CD4-positive, alpha-beta T cell treated with Interleukin-15 for 1 hour (primary cell): ENCODE measurements at places on chromosomes 1 and 21.

GRCh38 chr21:43818685-43819084 is 29.3 kb downstream of the RRP1 start:
- DNase-seq = no peak

DNA sequence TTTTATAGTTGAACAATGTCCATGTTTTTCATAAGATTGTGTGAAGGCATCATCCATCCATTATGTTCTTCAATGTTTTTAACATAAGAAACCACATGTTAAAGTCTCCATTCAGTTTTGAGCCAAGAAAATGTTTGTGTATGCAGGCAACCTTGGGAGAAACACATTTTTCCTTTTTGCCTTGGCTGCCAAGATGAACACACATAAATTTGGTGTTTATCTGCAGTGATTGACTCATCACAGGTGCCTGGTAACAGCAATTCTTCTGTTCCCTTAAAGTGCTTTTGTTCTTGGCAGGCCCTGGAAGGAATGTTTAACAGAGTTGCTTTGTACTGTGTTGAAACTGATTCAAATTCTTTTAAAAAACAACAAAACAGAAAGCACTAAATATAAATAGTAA is 709.9 kb upstream of the ADGRL4 start:
- DNase-seq = no peak

GRCh38 chr1:99503276-99503747 is 142.6 kb upstream of the PALMD start:
- DNase-seq = no peak

DNA sequence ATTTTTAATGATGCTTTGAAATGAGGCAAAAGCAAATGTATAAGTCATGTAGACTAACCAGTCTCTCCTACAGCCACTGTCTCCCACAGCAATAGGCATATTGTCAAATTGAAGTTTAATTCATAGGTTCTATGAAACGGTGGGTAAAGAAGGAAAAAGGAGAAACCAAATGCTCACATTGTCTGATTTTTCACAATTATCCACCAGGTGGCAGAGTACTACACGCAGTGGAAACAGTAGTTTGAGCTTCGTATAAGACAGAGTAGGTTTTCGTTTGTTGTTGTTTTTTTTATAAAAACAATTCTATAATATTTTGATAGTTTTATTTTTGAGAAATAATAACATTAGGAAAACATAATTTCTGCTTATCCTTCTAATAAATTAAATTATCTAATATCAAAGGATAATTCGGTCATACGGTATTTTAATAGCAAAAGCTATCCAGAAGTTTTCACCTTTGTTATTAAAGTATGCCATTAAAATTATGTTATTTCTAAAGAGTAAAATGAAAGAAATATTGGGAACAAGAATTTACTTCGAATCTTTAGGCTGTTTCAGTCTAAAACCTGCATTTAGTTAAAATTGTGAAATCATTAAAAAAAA is 39.1 kb downstream of the TYW3 start:
- DNase-seq = no peak

DNA sequence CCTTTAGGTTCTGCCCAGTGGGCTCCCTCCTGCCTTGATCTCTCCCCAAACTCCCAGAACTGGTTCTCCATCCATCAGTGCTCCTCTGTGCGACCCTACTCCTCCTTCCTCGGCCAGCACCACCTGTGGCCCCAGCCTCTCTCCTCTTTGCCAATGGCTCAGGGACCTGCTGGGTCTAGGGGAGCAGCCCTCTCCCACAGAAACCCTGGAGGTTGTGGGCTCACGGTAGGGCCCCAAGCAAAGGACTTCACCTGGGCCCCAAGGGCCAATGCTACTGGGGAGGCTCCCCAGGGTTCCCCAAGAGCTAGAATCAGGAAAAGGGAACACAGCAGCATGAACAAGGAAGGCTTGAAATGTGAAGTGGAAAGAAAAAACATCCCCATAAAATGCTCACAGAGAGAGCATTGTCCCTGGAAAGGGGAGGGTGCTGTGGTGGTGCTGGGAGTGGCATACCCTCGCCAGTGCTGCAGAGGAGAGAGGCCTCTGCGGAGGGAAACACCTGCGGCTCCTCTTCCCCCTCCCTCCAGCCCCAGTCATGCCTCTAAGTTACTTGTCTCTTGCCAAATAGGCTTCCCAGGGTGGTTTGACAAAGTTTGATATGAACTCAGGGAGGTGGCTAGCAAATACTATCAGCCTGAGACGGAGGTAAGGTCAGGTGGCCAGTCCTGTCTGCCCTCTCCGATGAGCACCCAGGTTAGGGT is 2.5 kb downstream of the TMEM63A start:
- DNase-seq = no peak

- no peak for DNase-seq
Measured at GRCh38 chr1:181479137-181479745, 4.1 kb upstream of the CACNA1E start.

DNA sequence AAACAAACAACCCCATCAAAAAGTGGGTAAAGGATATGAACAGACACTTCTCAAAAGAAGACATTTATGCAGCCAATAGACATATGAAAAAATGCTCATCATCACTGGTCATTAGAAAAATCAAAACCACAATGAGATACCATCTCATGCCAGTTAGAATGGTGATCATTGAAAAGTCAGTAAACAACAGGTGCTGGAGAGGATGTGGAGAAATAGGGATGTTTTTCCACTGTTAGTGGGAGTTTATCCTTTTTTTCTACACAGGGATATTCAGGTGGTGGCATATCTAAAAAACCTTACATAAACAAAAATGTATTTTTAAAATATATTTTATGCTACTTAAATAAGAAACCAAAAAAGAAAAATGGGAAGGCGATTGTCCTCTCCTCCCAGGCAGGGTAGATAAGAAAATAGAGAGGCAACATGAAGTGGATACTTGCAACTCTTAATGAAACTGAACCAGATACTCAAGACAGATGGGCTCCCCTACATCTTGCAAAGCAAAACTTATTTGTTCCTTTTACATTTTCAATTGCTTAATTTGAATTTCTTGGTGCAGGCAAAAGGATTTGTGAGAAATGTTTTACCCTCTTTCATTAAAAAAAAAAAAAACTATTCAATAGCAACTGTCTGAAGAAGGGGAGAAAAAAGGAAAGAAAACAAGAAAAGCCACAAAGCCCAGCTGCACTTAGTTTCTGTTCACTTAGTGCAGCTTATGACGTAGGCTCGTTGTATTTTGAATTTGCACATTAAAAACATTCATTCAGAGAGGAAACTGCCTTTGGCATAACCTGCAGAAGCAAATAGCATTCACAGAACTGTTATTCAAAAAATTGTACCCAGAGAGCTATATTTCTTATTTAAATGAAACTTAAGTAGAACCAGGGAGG is 36.9 kb upstream of the RGS1 start:
- DNase-seq = peak; percentile 20
